Esophagus muscularis mucosa (tissue), 4 donors: ENCODE measurements at places on chromosomes 12 and 14. TPM values are rescaled to one million over a fixed set of nuclear protein-coding genes. Genes with fewer than 3 reads are reported as not detected.

OR9K2 gene
- total RNA-seq: not detected

ADGRD1 gene
- total RNA-seq: 40.7 TPM

TSPAN31 gene
- total RNA-seq: 39.3 TPM

FGF23 gene
- not detected for total RNA-seq

- DNase-seq: no peak
Measured at GRCh38 chr14:38578278-38578681, 322.4 kb upstream of the CLEC14A start.

DNA sequence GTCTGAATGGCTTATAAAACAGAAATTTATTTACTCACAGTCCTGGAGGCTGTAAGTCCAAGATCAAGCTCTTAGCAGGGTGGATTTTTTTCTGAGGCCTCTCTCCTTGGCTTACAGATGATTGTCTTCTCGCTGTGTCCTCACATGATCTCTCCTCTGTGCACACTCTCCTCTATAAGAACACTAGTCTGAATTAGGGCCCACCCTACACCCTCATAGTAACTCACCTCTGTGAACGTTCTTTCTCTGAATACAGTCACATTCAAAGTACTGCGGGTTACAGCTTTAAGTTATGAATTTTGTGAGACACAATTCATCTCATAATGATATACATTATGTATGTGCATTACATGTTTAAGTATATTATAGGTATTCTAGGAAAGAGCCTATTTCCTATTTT, 135.7 kb upstream of the ATXN7L3B start:
- DNase-seq: no peak

DNA sequence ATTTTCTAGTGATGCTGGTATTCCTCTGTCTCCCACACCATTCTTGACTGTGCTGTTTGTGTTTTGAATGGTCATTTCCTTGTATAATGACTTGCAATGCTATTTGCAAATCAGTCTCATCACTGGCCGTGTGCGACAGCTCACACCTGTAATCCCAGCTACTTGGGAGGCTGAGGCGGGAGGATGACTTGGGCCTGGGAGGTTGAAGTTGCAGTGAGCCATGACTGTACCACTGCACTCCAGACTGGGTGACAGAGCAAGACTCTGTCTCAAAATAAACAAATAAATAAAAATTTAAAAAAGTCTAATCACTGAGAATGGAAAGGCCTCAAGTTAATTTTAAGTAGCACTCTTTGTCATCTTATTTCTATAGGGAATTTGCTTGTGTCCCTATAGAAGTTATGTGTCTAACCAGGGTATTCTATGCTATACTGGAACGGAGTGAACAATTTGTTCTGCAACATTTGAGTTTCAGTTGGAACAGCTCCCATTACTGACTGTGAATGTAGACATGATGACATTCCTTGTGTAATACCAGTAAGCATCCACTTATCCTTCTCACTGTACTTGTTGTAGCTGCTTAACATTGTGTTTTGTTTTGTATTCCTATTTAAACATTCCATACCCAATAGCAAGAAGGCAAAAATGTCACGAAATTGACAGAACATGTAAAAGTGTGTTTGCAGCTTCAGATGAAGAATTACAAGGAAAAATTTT, 126.3 kb downstream of the MGST1 start:
- no peak for DNase-seq

DNA sequence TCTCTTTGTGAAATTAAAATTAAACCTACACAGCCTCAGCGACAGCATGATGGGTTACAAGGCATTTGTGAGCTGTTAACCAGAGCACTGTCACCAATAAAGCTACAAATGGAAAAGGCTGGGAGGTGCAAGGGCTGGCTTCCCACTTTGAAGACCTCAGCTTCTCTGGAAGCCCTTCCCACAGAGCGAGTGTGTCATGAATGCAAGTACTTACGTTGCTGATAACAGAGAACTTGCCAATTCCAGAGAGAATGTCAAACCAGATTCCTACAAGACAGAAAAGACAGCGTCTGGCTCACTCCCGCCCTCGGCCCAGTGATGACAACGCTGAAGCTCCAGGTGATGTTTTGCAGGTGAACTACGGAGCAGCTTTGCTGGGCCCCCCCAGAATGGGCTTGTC, 145.8 kb downstream of the NTF3 start:
- DNase-seq: no peak

DNA sequence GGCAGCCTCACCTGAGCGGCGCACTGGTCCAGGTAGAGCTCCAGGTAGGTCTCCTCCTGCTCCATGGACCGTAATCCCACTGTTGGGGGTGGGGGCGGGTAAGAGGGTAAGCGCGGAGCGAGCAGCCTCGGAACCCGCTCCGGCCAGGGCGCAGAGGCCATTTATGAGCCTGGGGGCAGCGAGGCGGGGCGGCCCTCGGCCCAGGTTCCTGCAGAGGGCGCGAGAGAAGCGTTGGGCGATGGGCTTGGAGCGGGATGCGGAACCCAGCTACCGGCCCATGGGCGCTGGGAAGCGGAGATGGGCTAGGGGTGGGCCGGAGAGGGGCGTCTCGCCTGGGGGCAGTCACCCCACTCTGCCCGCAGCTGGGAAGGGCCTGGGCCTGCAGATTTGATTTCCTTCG, at the start of gene TBPL2:
Gene TBPL2 (minus strand): TSS at position 232 of the 400 bp plus-strand sequence. CDS start 167 bp downstream, at position 65.
- peak; percentile 86 for DNase-seq

GRCh38 chr14:34605461-34605860, 24.5 kb downstream of the SNX6 start:
- no peak for DNase-seq

DNA sequence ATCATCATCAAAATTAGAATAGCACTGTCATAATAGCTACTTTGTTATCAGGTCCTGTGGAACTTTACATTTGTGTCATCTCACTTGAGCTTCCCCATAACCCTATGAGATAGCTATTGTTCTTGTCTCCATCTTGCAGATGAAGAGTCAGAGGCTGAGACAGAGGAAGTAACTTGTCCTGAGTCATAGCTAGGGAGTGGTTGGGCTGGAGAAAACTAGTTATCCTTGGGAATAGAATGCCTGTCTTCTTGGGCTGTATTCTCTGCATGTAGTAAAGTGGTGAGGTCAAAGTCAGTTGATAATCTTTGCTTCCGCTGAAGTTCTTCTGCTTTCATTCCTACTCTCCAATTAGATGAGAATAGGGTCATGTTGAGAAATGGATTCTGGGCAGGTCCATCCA, 117.0 kb downstream of the SMOC1 start:
- no peak for DNase-seq

DNA sequence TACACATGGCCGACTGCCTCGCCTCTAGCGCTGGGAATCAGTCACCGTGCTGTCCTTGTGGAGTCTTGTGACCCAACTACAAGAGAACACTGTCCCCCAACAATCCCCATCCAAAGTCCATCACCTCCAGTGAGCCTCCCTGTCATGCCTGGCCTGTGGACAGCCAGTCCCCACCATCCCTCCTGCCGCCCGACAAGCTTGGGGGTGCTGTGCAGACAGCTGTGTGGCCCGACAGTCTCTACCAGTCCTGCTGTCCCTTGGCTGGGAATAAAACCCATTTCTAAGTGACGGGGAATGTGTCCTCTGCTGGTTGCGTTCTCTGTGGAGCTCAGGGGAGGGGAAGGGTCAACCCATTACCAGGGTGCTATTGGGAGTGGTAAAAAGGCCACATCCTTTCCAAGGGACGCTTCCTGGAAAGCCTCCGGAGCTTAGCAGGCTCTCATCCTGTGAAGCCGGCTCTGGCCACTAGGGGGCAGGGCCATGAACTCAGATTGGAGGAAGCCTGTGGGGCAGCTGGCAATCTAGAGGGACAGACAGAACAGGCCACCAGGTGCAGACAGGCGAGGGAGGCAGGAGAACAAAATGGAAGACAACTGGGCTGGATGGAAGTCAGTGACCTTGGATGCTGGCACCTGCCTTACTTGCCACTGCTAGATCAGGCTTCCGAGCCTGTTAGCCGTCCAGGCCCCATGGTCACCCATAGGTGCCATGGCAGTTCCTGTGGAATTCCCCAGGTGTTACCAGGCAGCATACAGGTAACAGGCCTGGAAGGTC, 12.0 kb upstream of the BLTP3B start:
- DNase-seq: peak; percentile 93

GRCh38 chr12:44511289-44511688, 364.8 kb downstream of the NELL2 start:
- DNase-seq: no peak

DNA sequence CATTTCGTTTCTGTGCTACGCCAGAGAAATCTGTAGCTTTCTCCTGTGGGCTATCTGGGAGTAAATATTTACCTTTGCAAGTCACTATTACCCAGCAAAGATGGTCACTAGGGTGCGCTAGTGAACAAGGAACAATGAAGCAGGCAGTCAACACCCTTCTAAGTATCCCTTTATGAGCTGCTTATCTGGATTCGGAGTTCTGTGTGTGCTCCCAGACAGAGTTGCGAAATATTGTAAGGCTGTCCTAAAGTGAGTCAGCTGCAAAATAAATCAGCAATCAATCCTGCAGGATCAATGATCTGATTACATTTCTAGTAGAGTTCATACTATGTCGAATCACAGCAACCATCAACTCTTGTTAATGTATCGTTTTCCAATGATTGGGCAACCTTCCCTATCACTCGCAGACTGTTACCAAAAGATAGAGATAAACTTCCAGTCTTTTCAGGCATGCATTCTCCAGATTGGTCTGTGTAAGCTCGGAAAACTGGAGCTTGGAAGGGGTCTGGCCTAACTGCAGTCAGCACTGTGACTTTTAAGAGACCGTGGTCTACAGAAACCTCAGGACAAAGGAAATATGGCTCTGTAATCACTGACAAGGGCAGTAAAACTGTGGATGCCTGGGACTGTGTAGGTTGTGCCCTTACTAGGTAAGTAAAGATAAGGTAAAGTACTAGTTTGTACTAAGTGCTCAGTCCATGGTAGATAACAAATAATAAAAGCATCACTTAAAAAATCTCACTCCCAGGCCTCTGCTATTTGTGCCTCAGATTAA, 133.5 kb downstream of the KCNK10 start:
- peak; percentile 92 for DNase-seq
